Inflammatory macrophage (primary cell): ENCODE measurements at places on chromosomes 2 and 18.

DNA sequence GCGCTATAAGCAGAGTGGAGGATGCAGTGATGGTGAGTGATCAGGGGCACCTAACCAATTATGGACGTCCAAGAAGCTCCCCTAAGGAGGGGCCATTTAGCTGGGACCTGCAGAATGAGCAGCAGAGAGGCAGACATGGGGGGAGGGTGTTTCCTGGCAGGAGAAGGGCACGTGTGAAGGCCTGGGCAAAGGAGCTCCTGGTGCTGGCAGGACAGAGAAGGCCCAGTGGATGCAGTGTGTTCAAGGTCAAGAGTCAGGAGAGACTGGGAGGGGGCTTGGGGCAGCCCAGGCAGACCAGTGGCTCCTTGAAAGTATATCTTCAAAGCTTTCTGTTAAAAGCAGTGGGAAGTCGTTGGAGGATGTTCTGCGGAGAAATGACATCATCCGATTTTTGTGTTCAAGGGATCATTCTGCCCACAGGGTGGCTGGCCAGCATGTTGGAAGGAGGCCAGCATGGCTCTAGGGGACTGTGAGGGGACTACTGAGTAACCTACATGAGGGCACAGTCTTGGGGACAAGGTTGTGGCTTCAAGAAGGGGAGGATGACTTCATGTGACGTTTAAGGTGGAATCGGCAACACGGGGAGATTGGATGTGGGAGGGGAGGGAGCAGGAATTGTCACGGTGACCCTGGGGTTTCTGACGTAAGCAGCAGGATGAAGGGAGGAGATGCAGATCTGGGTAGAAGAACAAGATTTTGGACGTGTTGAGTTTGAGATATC, 9.0 kb upstream of the CIB4 start:
- no peak for DNase-seq

- no peak for DNase-seq
These were observed 45.3 kb downstream of the ADAM23 start for GRCh38 chr2:206488623-206489022.

- no peak for DNase-seq
These were observed 576.3 kb upstream of the CNTNAP5 start for GRCh38 chr2:123448801-123449200.

GRCh38 chr18:70720607-70721006, 431.8 kb downstream of the SOCS6 start:
- DNase-seq, result no peak

DNA sequence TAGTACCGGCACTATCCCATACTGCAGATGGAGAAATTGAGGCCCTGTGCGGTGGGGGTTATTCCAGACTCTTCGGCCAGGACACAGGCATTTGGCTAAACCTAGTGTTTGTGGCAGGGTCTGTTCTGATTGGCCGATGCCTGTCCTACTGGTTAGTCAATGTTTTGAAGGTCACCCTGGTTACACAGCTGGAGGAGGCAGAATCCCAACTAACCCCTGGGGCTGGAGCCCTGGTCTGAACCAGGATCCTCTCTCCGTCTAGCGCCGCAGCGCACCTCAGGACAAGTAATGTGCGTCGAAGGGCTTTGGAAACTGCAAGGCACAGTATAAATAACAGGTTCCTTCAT, 19.4 kb downstream of the TEX44 start:
- no peak for DNase-seq
